ENCODE measurements at places on chromosomes 2 and 18. TPM values are rescaled to one million over a fixed set of nuclear protein-coding genes. Genes with fewer than 3 reads are reported as not detected.

DNA sequence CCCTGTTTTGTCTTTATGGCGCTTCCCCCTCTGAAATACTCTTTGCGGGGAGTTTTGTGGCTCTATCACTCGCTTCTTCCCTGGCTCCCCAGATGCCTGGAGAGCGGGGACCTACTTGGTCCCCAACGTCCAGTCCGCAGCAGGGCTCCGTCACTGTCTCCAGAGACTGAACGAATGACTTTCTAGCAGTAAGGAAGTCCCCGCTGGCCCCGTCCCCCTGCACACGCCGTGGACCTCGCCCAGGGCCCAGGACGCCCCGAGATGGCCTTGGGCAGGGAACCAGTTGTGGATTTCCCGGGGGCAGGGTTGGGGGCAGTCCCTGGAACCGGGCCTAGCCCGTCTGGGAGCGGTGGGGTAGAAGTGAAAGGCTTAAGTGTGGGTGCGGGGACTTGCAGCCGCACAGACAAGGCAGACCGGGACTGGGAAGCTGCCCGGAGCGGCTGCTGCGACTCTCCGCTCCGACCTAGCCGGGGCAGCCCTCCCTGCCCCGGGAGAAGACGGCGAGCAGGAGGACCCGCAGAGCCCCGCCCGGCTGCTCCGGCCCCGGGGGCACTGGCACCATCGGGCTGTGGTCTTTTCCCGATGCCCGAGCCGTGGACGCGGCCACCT, 821 bp upstream of the EPHA4 start:
- H3K27me3 ChIP-seq: no peaks in the 10 kb centered on the region
- H3K4me3 ChIP-seq: peak overlapping the region; percentile 58
- H3K36me3 ChIP-seq: no peaks in the 10 kb centered on the region
- no peak for DNase-seq
- H3K27ac ChIP-seq: peak overlapping the region; percentile 45

DNA sequence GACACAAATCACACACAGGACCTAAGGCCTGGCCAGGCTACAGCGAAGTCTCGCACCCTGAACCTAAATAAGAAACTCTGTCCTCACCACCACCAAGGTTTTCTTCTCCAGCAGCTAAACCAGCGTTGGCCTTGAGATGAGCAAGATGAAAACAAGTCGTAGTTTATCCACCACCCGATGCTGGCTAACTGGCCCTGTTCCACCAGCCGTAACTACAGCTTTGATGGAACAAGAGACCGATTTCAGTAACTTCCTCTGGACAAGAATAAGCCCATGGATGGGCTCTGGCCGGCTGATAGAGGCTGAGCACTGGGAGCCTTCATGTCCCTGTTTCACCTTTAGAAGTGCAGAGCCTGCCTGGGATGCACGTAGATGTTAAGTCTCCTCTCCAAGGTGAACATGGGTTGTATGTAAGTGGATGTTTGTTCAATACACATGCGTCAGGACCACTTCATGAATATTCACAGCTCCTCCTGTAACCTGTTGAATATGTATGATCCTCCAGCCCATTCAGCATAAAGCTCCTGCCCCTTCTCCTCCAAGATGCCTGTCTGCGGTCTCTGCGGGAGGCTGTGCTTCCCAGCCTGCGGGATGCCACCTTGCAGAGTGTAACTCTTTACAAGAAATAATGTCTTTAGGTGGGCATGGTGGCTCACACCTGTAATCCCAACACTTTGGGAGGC, 24.2 kb downstream of the ADI1 start:
- H3K27me3 ChIP-seq: no peaks in the 10 kb centered on the region

DNA sequence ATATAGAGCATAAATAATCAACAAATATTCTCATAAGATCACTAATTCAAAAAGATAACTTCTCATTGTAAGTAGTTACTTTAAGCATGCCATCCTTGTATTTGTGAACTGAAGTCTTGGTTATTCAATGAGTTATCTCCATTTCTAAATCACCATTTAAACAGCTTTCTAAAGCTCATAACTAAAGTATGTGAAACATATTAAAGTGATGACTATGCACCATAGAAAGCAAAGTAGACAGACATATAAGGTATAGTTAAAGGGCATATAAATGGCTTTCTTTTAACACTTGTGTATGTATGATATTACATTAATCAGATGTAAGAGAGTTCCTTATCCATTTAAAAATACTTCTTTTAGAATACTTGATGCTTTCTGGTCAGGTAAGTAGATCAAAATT, 83.5 kb downstream of the IKZF2 start:
- no peak for DNase-seq
- H3K27ac ChIP-seq: no peak overlapping the region
- H3K4me3 ChIP-seq: no peak overlapping the region
- H3K36me3 ChIP-seq: no peaks in the 10 kb centered on the region
- H3K27me3 ChIP-seq: no peaks in the 10 kb centered on the region

DNA sequence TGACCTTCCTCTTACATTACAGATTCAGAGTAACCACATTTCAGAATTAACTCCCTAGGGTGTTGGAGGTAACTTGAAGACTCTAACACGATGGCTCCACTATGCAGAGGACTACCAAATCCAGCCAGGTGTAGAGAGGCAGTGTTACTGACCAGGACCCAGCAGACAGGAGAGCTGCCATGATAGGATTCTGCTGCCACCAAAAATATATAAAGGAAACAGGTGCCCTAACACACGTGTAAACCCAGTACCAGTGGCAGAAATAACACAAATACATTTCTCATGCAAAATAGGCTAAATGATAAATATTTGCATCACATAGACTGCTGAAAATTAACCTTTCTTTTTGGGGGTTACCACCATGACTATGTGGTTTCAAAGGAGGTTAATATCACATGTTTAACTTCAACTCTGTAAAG, 7.0 kb downstream of the ZBTB14 start:
- DNase-seq: no peak
- no peak overlapping the region for H3K27ac ChIP-seq
- no peaks in the 10 kb centered on the region for H3K27me3 ChIP-seq
- H3K4me1 ChIP-seq: no peaks in the 10 kb centered on the region
- peaks cover 20% of the 10 kb centered on the region for H3K36me3 ChIP-seq

DNA sequence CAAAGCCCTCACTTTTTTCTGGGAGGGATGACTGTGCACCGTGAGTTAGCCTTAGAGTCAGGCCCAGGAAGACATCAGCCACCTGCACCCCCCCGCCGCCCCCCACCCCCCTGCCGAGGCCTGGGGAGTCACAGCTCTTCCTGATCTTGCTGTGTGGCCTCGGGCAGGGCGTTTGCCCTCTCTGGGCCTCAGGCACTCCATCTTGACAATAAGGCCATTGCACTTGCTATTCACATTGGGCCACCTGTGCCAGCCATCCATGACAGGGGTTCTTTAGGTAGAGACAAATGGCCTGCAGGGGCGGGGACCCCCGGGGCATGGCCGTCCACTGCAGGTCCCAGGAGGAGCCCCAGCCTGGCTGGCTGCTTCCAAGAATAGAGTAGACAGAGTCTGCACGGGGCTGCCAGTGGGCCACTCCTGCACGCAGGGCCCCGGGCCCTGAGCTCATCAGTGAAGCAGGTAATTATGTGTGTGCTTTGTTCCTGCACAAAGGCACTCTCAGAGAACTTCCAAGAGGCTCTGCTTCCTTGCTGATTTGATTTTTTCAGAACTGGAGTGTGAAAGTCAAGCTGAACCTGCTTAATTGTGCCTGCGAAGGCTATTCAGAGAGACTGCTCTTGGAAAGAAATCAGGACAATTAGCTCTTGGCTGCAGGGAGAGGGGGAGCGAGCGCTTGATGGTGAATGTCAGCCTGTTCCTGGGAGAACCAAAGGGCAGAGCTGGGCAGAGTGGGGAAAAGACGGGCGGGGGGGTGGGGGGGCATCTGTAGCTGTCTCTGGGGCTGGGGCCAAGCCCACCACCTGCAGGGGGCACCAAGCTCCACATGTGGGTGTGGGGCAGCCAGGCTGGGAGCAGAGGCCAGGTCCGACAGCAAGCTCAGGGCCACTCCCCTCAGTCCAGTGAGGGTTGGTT, 40.3 kb downstream of the RRM2 start:
- H3K4me3 ChIP-seq: no peak overlapping the region
- H3K36me3 ChIP-seq: no peaks in the 10 kb centered on the region
- H3K27ac ChIP-seq: peak overlapping the region; percentile 68
- peaks cover 4% of the 10 kb centered on the region for H3K4me1 ChIP-seq

GRCh38 chr18:75363446-75364225, 63.9 kb downstream of the SMIM21 start:
- no peak overlapping the region for H3K27ac ChIP-seq
- DNase-seq: no peak
- H3K36me3 ChIP-seq: no peaks in the 10 kb centered on the region
- H3K4me3 ChIP-seq: no peak overlapping the region
- H3K27me3 ChIP-seq: no peaks in the 10 kb centered on the region

GRCh38 chr2:65658881-65659280, 226.5 kb upstream of the SPRED2 start:
- H3K36me3 ChIP-seq: no peaks in the 10 kb centered on the region
- H3K4me3 ChIP-seq: no peak overlapping the region
- no peak overlapping the region for H3K27ac ChIP-seq

DNA sequence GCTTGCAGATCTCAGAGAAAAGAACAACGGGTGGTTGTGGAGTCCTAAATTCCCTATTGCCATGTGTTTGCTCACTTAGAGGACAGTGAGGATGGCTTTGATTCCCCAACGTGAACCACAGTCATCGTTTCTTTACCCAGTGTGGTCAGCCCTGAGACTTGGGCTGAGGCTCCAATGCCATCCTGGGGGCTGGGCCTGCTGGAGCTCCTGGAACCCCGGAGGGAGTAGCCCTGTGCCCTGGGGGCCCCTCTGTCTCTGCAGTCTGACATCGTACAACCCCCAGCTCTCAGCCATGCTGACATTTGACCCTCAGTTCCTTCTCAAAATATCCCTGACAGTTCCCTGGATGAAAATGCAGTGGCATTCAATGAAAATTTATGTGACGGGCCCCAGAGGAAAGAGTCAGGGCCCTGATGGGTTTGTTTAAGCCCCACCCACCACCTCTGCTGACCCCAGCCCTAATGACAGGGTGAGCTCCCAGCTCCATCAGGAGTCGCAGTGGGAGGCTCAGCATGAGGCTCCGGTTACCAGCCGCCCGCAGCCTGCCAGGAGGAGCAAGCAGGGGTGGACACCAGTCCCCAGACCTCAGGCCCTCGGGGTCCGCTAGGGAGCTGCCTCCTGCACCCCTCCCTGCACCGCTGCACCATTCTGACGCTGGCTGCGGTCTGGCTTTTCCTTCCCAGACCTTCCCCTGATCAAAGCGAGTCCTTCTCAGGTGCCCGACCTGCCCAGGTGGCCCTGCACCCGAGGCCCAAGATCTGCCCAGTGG, 120.9 kb downstream of the TWIST2 start:
- no peaks in the 10 kb centered on the region for H3K4me1 ChIP-seq
- DNase-seq: no peak
- no peak overlapping the region for H3K27ac ChIP-seq
- no peaks in the 10 kb centered on the region for H3K36me3 ChIP-seq

GRCh38 chr18:38257661-38258060, 692.1 kb upstream of the CELF4 start:
- no peaks in the 10 kb centered on the region for H3K27me3 ChIP-seq
- H3K27ac ChIP-seq: no peak overlapping the region
- H3K36me3 ChIP-seq: no peaks in the 10 kb centered on the region
- no peak overlapping the region for H3K4me3 ChIP-seq

DNA sequence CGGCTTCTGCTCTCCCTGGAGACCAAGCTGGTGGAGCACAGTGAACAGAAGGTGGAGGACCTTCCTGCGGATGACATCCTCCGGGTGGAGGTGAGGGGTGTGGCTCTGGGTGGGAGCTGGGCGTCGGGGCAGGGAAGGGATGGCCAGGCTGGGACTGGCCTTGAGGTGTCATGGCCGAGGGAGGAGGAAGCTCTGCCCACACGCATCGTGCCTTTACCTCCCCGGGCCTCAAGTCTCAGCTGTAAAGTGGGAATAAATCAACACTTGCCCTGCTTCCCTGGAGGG, 98.2 kb downstream of the DYSF start:
- no peak for DNase-seq
- H3K4me1 ChIP-seq: no peaks in the 10 kb centered on the region
- no peak overlapping the region for H3K4me3 ChIP-seq
- no peaks in the 10 kb centered on the region for H3K27me3 ChIP-seq

DNA sequence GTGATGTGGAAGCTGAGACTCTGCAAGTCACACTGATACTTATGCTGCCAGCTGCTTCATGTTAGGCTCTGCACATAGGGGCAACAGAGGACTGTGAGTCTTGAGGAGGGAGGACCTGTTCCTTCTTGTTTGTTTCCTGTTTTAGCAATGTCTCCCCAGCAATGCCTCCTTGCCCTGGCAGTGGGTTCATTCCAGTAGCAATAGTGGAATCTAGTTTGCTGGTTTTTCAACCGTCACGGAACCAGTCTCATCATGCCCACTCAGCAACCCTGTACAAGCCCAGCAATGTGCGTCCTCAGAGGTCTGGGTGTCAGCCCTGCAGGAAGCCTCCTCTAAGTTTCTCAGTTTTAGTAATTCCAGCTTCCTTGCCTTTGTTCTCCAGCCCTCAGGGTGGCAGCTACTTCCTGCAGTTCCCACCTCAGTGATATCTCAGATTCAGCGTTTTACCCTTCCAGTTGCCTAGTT, 20.5 kb upstream of the ITGB6 start:
- H3K27me3 ChIP-seq: no peaks in the 10 kb centered on the region
- H3K4me1 ChIP-seq: peaks cover 10% of the 10 kb centered on the region
- H3K27ac ChIP-seq: no peak overlapping the region
- H3K36me3 ChIP-seq: no peaks in the 10 kb centered on the region
- H3K4me3 ChIP-seq: no peak overlapping the region

DNA sequence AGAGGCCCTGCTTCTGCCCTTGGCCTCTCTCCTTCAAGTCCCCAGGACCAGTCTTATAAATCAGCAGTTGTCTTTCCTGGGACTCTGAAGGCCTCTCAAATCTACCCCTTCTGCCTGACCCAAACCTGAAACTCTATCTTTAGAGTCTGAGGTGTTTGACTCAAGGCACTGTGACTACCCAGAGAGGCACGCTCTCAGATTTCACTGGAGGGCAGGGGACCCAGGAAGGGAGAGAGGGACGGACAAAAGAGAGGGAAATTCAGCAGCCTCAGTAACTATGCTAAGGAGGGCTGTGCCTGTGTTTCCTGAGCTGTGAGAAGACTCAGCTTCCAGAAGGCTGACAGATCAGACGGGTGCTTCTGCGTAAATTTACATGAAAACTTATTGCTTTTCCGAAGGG, 217.8 kb downstream of the HAUS1 start:
- no peaks in the 10 kb centered on the region for H3K36me3 ChIP-seq
- H3K27me3 ChIP-seq: no peaks in the 10 kb centered on the region
- H3K4me1 ChIP-seq: peaks cover 24% of the 10 kb centered on the region
- no peak overlapping the region for H3K4me3 ChIP-seq
- peak overlapping the region; percentile 81 for H3K27ac ChIP-seq

- H3K27ac ChIP-seq: no peak overlapping the region
- no peak for DNase-seq
- H3K36me3 ChIP-seq: no peaks in the 10 kb centered on the region
- H3K27me3 ChIP-seq: no peaks in the 10 kb centered on the region
- no peak overlapping the region for H3K4me3 ChIP-seq
- H3K4me1 ChIP-seq: no peaks in the 10 kb centered on the region
Measured at GRCh38 chr2:197857476-197858107, 53.2 kb downstream of the PLCL1 start.

GRCh38 chr18:59996370-59996966, 96.7 kb downstream of the PMAIP1 start:
- H3K4me3 ChIP-seq: no peak overlapping the region
- H3K27ac ChIP-seq: no peak overlapping the region
- H3K36me3 ChIP-seq: no peaks in the 10 kb centered on the region
- no peaks in the 10 kb centered on the region for H3K4me1 ChIP-seq
- DNase-seq: peak; percentile 57
- H3K27me3 ChIP-seq: peaks cover 3% of the 10 kb centered on the region

GRCh38 chr2:228507870-228508269, 326.4 kb upstream of the SPHKAP start:
- no peaks in the 10 kb centered on the region for H3K27me3 ChIP-seq
- H3K4me1 ChIP-seq: peaks cover 23% of the 10 kb centered on the region
- H3K27ac ChIP-seq: peak overlapping the region; percentile 77

The POU3F3 gene
- total RNA-seq: not detected

The RESP18 gene
- not detected for total RNA-seq

The MC4R gene
- total RNA-seq: 0.21 TPM

The CMPK2 gene
- total RNA-seq: 2.3 TPM

The EVA1A gene
- total RNA-seq: 0.53 TPM

The SLC19A3 gene
- 0.04 TPM for total RNA-seq

Measured in cardiac muscle cell (in vitro differentiated cells and primary cell).